ENCODE measurements at places on chromosomes 12 and 14. TPM values are rescaled to one million over a fixed set of nuclear protein-coding genes. Genes with fewer than 3 reads are reported as not detected.

DNA sequence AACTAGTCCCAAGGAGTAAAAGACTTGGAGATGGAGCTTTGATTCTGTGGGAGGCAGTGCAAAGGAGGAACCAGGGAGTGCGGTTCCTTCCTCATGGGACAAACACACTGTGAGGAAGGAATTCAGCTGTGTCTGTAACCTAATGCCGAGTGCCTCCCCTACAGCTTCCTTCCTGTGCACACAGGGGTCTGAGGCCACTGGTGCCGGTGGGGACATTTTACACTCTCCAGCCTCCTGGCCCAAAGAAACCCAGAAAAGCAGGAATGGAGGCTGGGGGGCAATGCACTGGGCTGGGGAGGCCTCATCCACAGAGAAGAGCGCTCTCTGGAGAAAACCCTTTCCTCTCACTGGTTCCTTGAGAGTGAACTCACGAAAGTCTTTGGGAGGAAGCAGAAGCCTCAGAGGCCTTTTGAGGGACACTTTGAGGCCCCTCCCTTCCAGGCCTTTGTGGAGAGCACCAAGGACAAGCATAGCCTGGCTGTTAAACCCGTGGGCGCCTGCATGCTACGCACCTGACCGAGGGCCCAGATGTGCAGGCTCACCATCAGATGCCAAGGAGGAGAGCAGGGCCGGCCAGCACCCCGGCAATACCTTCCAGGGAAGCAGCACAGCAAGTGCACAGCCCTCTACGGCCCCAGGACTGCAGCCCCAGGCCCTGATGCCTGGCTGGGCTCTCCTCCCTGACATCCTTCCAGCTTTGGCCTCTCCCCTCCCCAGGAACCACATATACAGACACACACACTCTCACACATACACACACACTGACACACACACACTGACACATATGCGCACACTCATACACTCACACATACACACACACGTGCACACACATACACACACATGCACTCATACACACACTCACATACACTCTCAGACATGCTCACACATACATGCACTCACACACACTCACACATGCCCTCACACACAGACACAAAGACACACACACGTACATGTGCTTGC lies 52.0 kb downstream of the NFKBIA start:
- no peak for DNase-seq

DNA sequence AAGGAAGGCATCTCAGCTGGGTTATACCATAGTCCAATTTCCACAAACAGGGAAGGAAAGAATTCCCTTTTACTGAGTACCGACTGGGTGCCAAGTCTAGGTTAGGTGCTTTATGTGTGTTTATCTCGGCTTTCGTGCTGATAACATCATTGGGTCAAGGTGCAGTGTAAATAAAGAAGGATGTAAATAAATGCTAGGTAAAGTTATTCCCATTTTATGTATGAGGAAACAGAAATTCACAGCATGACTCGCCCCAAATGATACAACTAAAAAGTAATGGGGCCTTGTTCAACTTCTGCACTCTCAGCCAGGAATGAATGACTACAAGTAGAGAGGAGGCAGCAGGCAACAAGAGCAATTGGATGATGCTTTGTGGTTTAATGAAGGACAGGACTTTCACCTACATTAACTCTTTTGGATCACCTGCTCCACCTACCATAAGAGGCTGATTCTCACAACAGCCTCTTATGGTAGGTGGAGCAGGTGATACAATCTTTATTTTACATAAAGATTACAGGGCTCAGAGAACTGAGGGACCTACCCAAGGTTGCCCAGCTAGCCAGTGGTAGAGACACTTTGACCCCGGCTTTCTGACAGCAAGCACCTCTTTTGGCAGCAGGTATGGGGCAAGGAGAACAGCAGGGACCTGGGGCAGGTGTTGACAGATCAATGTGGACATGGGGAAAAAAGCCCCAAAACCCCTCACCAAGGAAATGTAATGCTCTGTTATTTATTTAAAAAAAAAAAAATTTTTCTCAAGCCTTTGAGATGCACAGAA lies 213.4 kb upstream of the NUDT4 start:
- no peak for DNase-seq

SLC6A13 gene
- 0.91 TPM for total RNA-seq

NEUROD4 gene
- 206 TPM for total RNA-seq

Measured in glutamatergic neuron (in vitro differentiated cells).